Karpas-422 (cell line): ENCODE measurements at places on chromosomes 1 and 21. TPM values are rescaled to one million over a fixed set of nuclear protein-coding genes. Genes with fewer than 3 reads are reported as not detected.

Gene PTGFR
- not detected in 2 replicates for total RNA-seq

Gene TACSTD2
- not detected in 2 replicates for total RNA-seq

Gene WASF2
- 20.2 and 21.7 TPM in 2 replicates for total RNA-seq

Gene NTNG1
- total RNA-seq = not detected in 2 replicates

Gene SLC35F3
- not detected in 2 replicates for total RNA-seq

Gene SLAMF6
- total RNA-seq = 19.3 and 66.0 TPM in 2 replicates

Gene RGS13
- total RNA-seq = 176 and 462 TPM in 2 replicates

Gene VSIG8
- total RNA-seq = not detected in 2 replicates

Gene DNM3
- total RNA-seq = 0.45 and 0.51 TPM in 2 replicates

Gene ZNF683
- not detected in 2 replicates for total RNA-seq

Gene SLC44A3
- not detected in 2 replicates for total RNA-seq

Gene GLIS1
- not detected in 2 replicates for total RNA-seq

Gene OR2G6
- total RNA-seq = not detected in 2 replicates

Gene LDLRAD1
- total RNA-seq = not detected in 2 replicates

Gene ST6GALNAC5
- total RNA-seq = not detected in 2 replicates

Gene LCE2A
- total RNA-seq = not detected in 2 replicates

Gene TMCO4
- 9.9 and 20.6 TPM in 2 replicates for total RNA-seq

Gene LPAR3
- not detected in 2 replicates for total RNA-seq

Gene LCE3B
- not detected in 2 replicates for total RNA-seq

Gene LCE1A
- not detected in 2 replicates for total RNA-seq
